NCI-H446 (cell line): ENCODE measurements at places on chromosomes 11 and 22.

- no peak for DNase-seq
Observed at GRCh38 chr22:49095366-49095765, 732.3 kb downstream of the BRD1 start.

GRCh38 chr11:104337273-104337672, 173.3 kb upstream of the PDGFD start:
- DNase-seq = no peak

DNA sequence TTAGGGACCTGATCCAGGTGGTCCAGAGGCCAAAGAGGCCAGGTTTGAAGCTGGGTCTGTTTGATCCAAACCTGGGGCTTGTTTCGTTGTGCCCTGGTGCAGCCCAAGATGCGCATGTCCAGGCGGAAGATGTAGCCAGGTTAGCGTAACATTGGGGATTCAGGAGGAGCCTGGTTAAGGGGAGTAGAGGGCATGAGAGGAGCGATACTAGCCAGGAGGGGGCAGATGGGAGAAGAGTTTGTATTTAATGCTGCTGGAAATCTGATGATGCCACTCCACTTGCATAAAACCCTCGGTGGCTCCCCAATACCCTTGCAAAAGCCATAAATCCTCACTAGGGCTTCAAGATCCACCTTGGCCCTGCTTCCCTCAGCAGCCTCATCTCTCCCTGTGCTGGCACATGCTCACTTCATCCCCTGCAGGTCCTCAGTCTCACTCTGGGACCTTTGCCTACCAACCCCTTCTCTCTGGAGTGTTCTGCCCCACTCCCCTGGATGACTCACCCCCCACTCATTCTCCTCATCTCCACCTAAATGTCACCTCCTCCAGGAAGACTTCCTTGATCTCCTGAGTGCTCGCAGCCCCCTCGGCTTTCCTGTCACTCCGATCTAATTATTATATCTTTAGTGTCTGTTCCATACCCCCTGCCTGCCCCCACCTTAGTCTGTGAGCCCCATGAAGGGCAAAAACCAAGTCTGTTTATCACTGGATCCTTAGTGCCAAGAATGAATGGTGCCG, 95.9 kb downstream of the MIAT start:
- no peak for DNase-seq

DNA sequence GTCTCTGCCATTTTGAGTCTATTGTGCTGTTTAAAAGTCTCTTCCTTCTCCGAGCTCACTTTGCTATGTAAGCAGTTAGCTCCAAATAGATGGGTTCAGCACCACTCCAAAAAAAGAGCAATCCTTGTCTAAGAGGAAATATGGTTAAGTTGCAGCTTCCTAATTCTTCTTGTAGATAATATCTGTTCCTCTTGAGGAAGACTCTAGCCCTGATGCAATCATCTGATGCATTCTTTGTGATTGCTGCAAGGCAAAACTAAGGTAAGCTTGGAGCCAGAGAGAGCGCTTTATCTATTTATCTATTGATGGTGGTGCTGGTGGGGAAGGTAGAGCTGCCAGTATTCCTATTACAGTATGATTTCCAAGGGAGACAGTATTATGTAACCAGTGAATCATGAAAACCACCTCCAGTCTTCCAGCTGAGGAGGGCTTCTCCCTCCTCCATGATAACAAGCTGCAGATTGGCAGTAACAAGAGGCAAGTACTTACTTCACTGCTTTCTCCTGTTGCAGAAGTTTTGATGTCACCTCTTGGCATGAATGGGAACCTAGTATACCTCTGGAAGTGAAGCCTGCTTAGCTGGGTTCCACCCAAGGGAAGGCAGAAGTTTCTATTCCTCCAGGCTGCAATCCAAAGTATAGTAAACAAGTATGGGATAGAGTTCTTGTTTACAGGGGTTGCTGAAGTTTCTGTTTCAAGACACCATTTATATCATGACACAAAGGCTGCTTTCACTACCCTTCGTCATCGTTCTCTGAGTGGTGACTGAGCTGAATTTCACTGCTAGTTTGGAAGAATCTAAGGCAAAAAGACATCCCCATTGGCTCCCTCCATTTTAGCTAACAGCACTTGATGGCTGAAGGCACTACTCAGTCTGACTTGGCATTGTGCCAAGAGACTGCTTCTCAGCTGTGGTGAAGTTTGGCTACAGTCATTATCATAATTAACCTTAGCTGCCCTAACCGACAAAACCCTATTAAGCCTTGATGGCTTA, 49.7 kb downstream of the FDX1 start:
- peak; percentile 61 for DNase-seq

GRCh38 chr11:120936356-120936755, 87.5 kb upstream of the TBCEL start:
- no peak for DNase-seq

DNA sequence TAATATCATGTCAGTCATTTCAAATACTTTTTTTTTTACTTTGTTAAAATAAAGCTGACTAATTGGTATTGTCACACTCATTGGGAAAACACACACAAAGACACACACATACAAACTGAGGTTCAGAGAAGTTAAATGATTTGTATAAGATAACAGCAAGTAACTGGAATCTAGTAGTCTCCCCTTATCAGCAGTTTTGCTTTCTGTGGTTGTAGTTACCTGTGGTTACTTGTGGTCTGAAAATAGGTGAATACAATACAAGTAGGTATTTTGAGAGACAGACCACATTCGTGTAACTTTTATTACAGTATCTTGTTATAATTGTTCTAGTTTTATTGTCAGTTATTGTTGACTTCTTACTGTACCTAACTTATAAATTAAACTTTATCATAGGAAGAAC, 610.9 kb downstream of the CNTN5 start:
- no peak for DNase-seq

DNA sequence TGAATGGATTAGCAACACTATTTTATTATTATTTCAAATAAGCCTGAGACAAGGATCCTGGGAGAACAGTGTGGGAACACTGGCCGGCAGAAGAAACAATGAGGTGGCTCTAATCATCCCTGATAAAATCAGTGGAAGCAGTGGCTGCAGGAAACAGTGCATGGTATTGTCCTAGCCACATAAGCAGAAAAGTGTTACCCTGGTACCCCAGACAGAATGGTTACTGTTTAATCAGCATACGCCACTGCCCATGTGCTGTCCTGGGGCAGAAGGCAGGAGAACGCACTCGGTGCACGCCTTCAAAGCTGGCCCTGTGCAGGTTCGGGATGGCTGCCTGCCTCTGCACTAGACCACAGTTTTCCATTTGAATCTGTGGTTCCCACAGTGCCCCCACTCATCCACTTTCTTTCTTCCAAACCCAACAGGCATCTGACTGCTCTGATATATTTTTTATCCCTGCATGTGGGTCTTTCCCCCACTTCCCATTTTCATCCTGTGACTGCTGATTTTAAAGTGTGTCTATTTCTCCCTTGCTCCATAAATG, 25.7 kb downstream of the OPCML start:
- DNase-seq = no peak

DNA sequence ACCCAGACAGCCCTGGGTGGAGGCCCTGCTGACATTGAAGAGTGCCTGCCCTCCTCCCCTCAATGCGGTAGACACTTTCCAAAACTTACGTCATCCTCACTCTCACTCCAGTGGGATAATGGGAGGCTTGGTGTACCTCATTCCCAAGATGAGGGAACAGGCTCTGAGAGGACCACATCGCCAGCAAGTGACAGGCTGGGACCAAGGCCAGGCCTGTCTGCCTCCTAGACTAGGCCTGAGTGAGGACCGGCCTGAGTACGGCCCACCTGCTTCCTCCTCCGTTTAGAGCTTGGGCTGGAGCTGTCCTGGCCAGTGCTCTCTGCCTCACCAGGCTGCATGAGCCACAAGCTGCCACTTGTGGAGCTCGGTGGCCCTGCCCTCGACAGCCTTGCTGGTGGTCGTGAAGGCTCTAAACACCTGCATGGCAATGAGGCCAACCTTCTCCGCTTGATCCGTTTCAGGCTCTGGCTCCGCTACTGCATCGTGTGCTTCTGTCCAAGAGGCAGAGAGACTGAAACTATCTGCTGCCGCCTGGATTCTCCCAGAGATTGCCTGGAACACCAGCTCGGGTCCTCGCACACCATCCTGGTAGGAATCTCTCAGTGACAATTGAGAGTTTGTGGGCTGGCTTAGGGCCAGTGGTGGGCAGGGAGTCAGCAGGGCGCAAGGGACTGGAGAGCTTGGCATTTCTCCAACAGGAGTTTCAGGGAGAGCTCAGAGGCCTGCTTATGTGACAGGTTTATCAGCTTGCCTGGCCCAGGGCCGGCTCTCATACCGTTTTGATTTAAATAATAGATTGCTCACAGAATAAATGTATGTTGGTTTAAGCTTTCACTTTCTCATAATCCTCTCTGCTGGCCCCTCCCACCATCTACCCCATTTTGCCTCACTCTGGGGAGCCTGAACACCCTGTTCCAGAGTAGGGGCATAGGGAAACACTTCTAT, 9.4 kb downstream of the LRRC75B start:
- peak; percentile 29 for DNase-seq

GRCh38 chr11:911031-911889, 650 bp upstream of the CHID1 start:
- DNase-seq = no peak
